ENCODE measurements at places on chromosomes 3 and 15.

- no peak for DNase-seq
Observed at GRCh38 chr15:36673039-36673438, 93.6 kb downstream of the CDIN1 start.

DNA sequence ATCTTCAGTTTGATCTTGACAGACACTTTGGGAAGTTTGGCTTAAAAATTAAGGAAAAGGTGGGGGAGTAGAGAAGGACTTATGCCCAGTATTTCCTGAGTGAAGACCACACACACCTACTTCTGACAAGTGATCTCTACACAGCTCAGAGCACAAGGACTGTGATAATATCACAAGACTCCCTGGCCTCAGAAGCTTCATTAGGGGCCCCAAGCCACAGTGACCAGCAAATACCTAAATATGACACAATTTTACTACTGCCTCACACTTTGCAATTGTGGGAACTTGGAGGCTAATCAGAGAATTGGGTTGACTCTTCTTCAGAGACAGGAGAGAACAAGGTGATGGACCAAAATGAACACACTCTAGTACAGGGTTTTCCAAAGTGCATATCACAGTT is 2.6 kb downstream of the ILDR1 start:
- DNase-seq, result no peak

DNA sequence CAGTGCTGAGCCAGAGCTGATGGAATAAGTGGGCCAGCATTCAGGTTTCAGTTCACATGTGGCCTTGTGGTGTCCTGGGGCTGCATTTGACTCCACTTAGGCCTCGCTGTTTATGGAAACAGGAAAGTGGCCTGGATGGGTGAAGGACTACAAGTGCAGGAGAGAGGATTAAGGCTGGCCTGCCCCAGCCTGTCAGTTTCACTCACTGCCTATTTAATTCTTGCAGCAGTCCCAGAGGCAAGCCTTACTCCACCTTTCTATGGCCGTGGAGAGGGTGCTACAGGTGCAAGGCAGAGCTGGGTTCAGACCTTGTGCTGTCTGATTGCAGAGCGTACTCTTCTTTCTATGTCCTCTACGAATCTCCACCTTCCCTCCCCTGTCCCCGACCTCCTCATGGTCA is 37.7 kb downstream of the ABHD17C start:
- DNase-seq, result no peak

GRCh38 chr3:109057056-109057455 is 60.9 kb downstream of the MORC1 start:
- no peak for DNase-seq

DNA sequence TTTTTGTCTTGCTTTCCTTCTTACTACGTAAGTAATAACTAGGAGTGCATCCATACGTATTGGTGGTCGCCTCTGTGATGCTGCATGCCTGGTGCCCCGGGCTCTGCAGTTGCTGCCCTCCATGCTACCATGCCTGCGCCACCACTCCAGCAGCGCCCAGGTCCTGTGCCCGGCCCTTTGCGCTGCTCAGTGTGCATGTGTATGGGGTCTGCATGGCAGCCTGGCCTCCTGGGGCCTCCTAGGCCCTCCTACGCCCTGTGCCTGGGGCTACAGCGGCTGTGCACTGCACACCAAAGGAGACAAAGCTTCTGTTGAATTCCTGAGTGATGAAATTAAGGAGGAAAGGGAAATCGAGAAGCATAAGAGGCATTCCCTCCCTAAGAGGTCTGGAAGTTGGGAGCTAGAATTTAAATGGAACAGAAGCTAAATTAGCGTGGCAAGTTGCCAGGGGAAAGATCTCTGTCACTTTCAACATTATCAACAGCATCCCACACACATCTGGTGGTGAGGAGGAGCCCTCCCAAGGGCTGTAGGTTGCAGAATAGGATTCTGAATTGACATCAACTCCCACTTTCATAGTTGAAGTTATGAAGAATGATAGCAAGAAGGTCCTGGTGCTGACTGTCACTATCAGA is 275.0 kb upstream of the CHRM5 start:
- no peak for DNase-seq

DNA sequence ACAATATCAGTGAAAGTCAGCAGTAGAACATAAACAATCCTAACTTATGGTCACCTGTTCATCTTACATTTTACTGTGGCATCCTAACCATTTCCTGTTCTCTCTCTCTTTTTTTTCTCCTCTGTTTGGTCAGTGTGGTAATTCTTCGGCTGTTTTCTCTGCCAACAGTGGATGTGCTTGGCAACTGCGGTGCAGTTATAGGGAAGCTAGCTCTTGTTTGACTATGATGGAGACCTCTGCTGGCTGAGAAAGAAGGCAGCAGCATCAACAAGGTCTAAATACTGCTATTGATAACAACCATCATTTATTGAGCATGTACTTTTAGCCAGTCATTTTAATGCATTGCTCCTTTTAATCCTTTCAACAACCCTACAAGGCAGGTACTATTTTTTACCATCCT is 723 bp upstream of the DRD3 start:
- peak; percentile 27 for DNase-seq

GRCh38 chr15:52288051-52288942 is 7.3 kb downstream of the MYO5C start:
- peak; percentile 15 for DNase-seq

GRCh38 chr3:139289860-139290524 is 53.8 kb upstream of the MRPS22 start:
- DNase-seq, result no peak

GRCh38 chr3:188218603-188219002 is 64.6 kb downstream of the LPP start:
- DNase-seq, result no peak

GRCh38 chr3:140270329-140270728 is 335.3 kb downstream of the CLSTN2 start:
- DNase-seq, result no peak

DNA sequence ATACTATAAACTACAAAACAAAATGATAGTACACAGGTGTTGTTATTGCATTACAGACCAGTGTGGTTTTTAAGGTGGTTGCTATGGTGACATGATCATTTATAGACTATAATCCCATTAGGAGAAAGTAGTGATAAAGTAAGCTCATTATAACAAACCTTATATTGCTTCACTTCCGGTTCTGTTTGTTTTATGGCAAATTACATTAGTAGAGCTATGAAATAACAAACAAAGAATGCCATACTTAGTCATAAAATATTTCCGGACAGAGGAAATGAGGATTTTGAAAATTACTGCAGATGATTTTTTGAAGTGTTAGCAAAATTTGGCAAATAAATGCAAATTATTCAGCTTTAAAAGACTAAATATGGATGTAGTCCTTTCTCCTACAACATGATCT is 640.4 kb upstream of the ARPP21 start:
- no peak for DNase-seq

GRCh38 chr3:23829242-23829934 is 23.6 kb downstream of the UBE2E1 start:
- no peak for DNase-seq

DNA sequence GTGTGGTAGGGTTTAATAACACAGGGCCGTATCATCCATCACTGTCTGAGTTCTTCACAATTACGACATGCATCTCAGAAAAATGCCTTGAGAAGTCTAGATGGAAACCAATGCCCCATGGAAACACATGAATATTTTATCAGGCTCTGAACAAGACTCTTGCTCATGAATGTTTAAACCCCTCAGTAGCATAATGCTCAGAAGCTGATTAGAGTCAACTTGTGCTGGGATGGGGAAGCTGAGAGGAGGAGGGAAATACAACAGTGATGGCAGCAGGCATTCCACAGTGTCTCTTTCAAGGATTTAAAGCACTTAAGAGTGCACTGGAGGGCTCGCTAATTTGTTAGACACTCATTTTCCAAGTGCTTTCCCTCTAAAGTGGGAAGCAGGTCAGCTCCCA is 3.8 kb downstream of the GPR156 start:
- no peak for DNase-seq

GRCh38 chr3:31051226-31051625 is 156.8 kb upstream of the GADL1 start:
- DNase-seq, result no peak

DNA sequence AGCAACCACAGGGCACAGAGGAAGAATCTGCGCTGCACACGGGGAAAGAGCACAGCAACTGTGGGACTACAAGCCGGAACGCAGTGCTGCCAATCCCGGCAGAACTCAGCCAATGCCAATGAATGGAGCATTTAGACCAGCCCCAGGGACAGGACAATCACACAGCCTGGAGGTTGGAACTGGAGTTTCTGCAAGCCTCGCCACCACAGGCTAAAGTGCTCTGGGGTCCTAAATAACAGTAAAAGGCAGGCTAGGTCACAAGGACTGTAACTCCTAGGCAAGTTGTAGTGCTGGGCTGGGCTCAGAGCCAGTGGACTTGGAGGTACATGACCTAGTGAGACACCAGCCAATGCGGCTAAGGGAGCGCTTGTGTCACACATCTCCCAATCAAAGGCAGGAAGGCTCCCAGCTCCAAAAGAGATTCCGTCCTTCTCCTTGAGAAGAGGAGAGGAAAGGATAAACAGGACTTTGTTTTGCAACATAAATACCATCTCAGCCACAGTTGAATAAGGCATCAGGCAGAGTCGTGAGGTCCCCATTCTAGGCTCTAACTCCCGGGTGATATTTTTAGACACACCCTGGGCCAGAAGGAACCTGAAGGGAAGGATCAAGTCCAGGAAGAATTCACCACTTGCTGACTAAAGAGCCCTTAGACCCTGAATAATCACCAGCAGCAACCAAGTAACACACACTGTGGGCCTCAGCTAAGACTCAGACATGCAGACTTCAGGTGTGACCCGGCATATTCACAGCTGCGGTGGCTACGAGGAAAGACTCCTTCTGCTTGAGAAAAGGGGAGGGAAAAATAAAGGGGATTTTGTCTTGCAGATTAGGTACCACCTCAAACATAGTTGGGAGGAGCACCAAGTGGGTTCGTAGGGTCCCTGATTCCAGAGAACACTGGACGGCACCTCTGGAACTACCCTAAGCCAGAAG is 85.5 kb upstream of the XXYLT1 start:
- DNase-seq, result peak; percentile 4

DNA sequence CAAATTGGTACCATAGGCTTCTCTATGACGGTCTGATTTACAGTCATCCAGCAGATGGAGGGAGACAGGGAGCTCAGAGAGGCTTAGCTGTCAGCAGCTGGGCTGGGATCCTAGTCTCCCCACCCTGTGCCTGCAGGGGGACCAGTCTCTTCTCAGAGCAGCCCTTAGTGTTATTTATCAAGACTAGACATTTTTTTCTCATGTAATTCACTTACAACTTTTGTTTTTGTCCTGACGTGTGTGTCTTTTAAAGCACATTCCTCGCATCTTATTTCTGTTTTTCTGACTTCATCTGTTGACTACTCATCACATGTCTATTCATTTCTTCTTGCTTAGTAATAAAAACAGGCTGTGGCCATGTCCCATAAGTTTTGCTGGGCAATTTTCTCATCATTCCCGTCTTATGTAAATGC is 116.1 kb downstream of the KLF13 start:
- peak; percentile 88 for DNase-seq

- DNase-seq, result no peak
Observed at GRCh38 chr3:143633816-143634215, 214.5 kb downstream of the SLC9A9 start.

DNA sequence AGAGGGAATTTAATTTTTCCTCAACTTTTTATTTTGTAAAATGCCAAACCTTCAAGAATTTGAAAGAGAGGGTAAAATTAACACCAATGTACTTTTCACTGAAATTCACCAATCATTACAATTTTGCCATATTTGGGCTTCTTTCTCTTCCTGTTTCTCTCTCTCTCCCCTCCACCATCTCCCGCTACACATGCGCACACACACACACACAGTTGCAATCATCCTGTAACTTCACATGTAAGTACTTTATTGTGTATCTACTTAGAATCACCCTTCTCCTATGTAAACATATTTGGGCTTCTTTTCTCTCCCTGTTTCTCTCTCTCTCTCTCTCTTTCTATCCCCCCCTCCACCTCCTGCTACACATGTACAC is 7.4 kb downstream of the ARL14 start:
- no peak for DNase-seq

DNA sequence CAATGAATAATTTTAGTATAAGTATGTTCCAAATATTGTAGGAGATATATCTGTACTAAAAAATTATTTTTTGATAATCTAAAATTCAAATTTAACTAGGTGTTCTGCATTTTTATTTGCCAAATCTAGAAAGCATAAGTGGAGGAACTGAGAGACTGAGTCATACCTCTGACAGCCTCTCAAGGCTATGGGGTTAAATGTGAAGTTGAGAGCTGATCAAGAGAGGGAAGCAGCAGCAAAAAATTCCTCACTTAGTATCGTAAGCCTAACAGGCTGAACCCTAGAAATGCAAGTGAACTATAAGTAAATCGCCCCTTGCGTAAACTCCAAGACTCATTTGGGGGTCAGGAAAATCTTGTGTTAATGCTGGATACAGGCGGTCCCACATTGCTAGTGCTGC is 12.8 kb upstream of the TOPAZ1 start:
- DNase-seq, result no peak

- DNase-seq, result no peak
Observed at GRCh38 chr3:159785273-159785708, 203.3 kb upstream of the IL12A start.

DNA sequence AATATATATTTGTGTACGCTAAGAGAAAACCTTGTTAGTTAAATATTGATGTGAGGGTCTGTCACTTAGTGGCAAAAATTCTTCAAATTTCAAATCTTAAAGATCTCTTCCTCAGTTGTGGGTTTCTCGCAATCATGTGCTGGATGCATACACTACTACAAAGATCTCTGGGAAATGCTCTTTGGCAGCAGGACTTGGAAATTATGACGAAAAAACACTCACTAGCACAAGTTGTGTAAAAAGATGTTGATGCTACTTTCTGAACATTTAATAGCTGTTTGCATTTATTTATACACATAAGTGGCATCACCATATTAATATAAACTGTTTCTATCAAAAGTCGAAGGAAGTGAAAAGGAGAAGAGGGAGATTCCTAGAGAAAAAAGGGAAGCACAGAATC is 10.8 kb upstream of the NANOGP8 start:
- DNase-seq, result no peak

DNA sequence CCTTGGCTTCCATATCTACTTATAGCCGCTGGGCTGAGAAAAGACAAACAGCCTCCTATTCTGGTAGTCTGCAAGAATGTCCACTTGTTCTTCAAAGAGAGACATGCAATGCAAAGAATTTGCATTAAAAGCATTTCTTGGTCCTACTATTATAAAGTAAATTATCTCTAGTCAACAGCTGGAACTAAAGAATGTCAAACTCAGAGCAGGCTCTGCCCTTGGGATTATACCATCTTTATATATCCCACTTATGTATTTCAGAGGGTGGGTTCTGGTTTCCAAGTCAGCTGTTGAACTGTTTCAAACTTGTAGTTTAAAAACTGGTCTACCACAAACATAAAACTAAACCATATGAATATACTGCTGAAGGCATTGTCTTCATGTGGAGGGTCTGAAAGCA is 7.0 kb upstream of the ACTC1 start:
- DNase-seq, result no peak

GRCh38 chr15:48550822-48551525 is 94.5 kb downstream of the FBN1 start:
- DNase-seq, result peak; percentile 45

- DNase-seq, result peak; percentile 14
Observed at GRCh38 chr15:47360305-47360704, 357.0 kb upstream of the SEMA6D start.

- DNase-seq, result no peak
Observed at GRCh38 chr3:59308684-59309083, 258.9 kb upstream of the CFAP20DC start.

- no peak for DNase-seq
Observed at GRCh38 chr15:49227602-49228001, 57.6 kb downstream of the GALK2 start.

Measured in astrocyte (in vitro differentiated cells and primary cell).